ENCODE measurements at places on chromosomes 12 and 14.

DNA sequence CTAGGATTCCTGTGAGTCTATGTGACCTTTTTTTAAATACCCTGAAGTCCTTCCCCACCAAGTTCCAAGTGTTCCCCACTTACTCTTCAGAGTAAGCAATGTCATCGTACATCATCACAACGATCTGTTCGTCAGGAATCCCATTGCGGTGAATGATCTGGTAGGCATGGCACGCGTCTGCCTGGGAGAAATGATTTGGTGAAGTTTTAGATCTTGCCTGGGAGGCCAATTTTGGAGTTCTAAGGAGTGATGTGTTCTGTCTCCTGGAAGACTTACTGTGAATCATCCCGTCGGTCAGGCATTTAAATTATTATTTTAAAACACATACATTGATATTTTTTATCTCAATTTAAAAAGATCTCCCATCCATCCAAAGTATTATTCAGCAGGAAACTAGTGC is 29.8 kb downstream of the LGMN start:
- no peak for DNase-seq

DNA sequence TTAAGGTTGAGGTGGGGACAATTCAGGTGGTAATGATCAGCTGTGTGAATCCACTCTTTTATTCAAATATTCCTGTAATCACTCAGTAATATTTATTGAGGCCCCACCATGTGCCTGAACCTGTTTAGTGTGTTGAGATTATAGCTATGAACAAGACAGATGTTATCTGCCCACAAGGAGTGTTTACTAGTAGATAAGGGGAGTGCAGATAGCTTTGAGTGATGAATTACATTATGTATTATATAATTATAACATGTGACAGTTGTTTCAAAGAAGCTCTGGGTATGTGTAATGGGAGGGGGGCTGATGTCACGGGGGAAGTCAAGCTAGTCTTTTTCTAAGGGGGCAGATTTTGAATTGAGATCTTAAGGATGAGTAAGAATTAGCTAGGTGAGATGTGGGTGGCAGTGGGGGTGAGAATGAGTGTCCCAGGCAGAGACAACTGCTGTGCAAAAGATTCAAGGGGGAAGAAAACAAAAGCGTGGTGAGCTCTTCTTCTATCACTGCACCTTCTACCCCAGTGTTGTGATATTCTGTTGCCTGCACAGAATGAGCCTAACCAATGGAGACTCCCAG is 21.3 kb upstream of the SRRM4 start:
- no peak for DNase-seq

DNA sequence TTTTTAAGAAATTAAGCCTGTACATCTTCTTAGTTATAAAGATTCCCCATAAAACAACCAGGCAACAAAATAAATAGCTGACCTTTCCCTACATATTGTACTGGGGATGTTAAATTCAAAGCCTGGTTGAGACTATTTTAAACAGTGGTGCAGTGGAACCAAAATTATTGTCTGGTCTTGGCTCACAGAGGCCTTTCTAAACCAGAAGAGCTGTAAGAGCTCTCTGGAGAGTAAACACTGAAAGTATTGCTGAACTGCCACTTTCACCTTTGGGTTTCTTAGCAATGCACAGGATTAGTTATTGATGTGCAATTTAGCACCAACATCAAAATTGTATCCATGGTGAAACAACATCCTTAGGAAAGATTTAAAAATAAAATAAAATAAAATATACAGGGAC is 20.6 kb downstream of the RACGAP1 start:
- DNase-seq = no peak

- no peak for DNase-seq
Observed at GRCh38 chr14:35378425-35379233, 25.9 kb downstream of the NFKBIA start.

DNA sequence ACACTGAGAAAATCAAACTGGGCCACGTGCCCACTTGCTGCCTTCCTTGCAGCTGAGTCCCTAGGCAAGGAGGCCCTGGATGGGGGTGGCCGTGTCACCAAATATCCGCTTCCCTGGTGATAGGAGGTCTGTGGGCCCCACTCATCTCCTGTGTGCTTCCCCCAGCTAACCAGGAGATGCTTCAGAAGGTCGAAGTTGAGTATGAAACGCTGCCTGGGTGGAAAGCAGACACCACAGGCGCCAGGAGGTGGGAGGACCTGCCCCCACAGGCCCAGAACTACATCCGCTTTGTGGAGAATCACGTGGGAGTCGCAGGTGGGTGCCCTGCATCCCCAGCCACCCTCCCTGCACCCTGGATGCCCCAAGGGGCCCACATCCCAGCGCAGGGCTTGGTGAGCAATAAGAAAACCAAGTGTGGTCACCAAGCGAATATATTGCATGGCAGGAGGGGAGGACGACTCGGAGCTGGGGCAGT is 6.8 kb upstream of the SIVA1 start:
- no peak for DNase-seq

- DNase-seq = no peak
Observed at GRCh38 chr12:111260732-111261131, 108.2 kb downstream of the PHETA1 start.

DNA sequence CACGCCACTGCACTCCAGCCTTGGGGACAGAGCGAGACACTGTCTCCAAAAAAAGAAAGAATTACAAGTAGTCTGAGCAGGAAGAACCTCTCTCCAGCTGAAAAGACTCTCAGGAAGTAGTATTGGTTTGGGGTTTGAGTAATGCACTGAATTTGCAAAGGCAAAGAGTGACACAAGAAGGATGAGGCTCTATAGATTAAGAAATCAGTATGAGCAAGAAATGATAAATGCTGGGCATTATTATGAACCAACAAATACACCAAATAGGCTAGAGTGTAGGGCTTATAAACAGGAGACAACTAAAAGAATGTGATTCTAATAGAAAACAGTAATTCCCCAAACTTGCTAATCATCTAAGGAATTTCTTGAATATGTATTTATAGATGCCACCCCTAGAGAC is 2.6 kb upstream of the SLC35E3 start:
- DNase-seq = no peak

- no peak for DNase-seq
Observed at GRCh38 chr12:109626378-109627115, 53.0 kb downstream of the MVK start.

- DNase-seq = no peak
Observed at GRCh38 chr12:125132698-125133400, 67.6 kb downstream of the AACS start.

DNA sequence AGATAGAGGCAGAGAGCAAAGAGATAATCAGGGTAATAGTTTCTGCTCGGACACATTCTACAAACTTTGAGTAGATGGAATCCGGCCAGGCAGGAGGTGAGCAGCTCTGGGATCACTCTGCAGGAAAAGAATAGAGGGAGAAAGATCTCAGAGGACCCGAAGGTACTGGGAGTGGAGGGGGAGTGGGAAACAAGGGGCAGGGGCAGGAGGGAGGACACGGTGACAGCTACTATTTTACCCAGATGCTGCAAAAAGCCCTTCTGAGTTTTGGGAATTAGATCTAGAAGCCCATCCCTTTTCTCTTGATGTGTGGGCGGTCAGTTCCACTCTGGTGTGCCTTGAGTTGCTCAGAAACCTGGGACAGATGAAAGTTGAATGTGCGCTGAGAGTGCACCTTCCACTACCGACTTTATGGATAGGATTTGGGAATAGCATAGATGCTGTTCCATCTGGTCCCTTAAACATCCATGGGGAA is 556 bp downstream of the GPRC5A start:
- no peak for DNase-seq

- DNase-seq = no peak
Observed at GRCh38 chr12:120041386-120042231, 52.6 kb downstream of the BICDL1 start.

GRCh38 chr12:115035535-115036107 is 351.6 kb upstream of the TBX3 start:
- DNase-seq = no peak

GRCh38 chr12:94282675-94283074 is 134.3 kb downstream of the PLXNC1 start:
- no peak for DNase-seq

DNA sequence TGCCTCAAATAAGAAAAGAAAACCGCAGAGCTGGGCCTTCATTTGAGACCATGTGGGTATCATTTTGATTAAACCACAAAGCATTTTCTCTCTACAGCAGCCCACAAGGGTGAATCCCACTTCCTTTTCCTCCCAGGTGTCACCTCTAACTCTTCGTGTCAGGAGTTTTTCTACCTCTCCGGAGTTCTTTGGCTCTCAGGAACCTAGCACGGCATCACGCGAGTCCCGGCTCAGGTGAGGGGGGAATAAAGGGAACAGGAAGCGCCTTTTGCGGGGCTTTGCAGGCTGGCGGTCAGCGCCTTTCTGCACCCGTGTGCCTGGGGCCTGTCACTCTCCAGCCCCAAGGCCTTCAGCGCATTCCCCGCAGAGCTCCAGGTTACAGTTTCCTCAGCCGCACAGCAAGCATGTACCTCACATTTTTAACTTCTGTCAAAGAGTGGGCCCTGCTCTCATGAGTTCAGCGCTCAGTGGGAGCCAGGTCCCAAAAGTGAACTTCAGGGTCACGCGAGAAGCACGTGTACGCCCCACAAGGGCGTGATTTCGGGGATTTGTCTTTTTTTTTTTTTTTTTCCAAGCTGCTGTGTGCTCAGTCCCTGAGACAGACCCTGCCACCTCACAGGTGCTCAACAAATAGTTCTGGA is 740 bp upstream of the PRPF40B start:
- DNase-seq = peak; percentile 10

DNA sequence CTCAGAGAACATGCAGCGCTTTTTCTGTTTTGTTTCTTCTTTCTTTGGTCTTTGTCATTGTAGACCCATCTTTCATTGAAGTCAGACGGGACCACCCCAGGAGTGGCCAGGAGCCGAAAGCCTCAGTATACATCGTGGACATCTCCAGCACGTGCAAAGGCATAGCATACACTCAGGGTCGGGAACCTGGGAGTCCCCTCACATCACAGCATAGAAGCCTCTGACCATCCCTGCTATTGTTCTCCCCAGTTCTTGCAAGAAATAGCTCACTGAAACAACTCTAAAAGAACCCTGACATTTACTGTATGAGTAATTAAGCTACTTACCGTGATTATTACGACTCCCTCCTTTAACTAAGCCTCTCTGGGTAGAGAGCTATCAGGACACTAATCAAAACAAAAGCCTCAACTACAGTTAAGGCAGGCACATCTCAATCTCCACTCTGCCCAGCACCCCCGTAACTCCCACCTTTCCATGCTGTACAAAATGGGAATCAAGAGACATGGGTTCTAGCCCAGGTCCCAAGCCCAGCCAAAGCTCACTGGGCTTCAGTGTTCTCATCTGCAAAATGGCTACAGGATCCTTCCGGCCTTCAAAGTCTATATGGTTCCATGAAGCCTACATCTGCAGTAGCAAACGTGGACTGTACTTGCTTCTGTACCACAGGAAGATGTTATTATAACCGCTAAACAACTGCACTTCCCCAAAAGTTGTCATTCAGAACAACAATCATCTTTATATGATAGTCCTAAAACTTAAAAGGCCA is 6.7 kb downstream of the CCDC88C start:
- no peak for DNase-seq

GRCh38 chr14:75230140-75230792 is 48.4 kb upstream of the FOS start:
- peak; percentile 12 for DNase-seq

DNA sequence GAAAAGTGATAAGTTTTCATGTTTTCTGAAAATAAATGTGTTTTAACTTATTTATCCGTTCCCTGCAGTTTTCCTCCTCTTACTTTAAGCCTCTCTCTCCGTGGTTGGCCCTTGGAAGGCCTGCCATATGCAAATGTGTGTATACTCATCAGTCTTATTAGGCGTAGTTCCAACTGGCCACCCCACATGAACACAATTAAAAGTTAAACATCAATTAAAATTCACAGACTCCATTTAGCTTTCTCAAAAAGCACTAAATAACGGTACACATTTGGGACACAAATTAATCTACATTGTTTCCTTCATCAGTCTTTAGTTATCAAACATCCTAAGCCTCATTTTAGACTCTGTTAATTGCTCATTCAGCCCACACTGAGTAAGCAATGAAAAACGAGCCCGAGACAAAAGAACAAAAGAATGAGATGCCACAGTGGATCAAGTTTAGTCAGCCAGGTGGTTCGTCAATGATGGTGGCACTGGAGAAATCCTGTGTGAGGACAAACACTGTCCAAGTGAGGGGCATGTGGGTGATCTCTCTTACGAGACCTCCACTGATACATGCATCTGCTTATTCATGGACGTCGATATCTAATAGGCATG is 76.0 kb upstream of the TMCC3 start:
- DNase-seq = no peak

DNA sequence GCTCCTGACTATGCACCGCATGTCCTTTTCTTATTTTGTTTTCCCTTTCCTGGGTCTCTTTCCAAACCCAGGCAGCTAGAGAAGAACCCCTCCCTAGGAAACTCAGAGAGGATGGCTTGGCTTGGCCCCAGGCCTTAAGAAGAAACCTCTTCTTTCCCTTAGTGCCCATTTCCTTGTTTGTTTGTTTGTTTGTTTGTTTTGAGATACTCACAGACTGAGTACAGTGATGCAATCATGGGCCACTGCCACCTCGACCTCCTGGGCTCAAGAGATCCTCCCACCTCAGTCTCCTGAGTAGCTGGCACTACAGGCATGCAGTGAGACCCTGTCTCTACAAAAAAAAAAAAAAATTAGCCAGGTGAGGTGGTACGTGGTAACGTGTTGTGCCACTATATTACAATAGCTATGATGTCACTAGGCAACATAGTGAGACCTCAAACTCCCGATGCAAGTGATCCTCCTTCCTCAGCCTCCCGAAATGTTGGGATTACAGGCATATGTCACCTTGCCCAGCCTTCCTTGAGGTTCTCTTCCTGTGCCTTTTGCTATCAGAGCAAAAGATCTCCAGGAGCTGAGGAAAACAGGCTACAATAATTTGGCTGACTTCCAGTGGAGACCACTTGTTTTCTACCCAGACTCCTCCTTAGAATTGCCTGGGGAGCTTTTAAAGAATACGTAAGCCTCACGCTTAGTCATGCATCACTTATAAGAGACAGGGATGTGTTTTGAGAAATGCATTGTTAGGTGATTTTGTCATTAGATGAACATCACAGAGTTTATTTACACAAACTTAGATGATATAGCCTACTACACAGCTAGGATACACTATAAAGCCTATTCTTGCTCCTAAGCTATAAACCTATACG is 34.5 kb upstream of the LGALS3 start:
- DNase-seq = no peak

GRCh38 chr12:127774828-127775227 is 492.1 kb upstream of the TMEM132C start:
- no peak for DNase-seq
